GM06990 (cell line): ENCODE measurements at places on chromosomes 1 and 21.
A peak's percentile ranks its signal among the peaks of the same experiment; 100 is the strongest.

GRCh38 chr1:226950316-226950715 lies 10.2 kb downstream of the COQ8A start:
- DNase-seq: no peak

- DNase-seq: no peak
Observed at GRCh38 chr1:224828691-224829090, 100.8 kb upstream of the DNAH14 start.

DNA sequence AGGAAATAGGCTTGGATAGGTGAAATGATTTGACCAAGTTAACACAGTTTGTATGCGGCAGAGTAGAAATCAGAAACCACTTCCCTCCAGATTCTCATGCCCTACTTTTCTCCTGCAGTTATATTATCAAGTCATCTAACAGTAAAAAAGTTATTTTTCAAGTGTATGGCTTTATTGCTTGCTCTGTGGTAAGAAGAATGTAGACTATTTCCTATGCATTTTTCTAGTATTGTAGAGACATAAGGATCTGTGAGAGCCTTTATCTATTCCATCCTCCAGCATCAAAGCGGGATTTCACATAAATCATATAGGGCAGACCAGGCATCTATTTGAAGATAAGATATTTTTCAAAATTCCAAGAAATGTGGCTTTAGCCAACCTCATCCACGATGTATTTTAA lies 208.5 kb downstream of the TTLL7 start:
- DNase-seq: no peak

DNA sequence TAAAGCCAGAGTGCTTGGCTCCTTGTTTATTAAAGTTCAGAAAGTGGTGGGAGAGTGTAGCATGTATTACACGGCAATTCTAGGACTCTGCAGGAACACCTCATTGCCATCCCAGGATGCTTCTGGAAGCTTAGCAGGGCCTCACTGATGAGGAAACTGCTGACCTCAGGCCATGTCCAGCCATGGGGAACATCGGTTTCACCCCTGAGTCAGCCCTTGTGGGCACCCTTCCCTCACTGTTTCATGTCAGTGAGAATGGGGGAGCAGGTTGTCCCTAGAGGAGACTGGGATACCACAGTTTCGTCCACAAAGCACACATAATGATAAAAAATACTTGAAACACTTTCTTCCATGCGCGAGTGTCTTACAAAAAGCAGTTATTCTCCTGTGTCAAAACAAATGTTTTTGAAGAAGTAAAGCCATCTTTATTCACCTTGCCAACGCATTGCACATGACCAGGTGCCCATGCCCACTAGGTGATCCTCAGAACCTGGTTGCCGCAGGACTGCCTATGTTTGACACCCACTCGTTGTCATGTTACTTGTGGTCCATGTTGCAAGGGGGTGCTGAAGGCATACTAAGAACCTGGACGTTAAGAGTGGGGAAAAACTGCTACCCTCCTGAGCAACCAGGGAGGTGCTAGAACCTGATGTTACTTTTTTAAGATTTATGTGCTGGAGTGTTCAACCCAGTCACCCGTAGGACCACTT lies 41.2 kb upstream of the TTC22 start:
- no peak for DNase-seq

- DNase-seq: no peak
Observed at GRCh38 chr1:30250338-30250983, 472.9 kb downstream of the MATN1 start.

- no peak for DNase-seq
Observed at GRCh38 chr21:20779321-20779720, 218.9 kb upstream of the NCAM2 start.

GRCh38 chr1:71167505-71167904 lies 86.7 kb upstream of the ZRANB2 start:
- no peak for DNase-seq

GRCh38 chr1:168297019-168297730 lies 16.5 kb downstream of the TBX19 start:
- DNase-seq: no peak

- DNase-seq: peak; percentile 76
Observed at GRCh38 chr1:24390924-24391782, 22.4 kb downstream of the STPG1 start.

GRCh38 chr1:192453360-192453992 lies 122.1 kb upstream of the RGS1 start:
- no peak for DNase-seq

GRCh38 chr1:167564612-167565270 lies 11.2 kb upstream of the CREG1 start:
- no peak for DNase-seq

DNA sequence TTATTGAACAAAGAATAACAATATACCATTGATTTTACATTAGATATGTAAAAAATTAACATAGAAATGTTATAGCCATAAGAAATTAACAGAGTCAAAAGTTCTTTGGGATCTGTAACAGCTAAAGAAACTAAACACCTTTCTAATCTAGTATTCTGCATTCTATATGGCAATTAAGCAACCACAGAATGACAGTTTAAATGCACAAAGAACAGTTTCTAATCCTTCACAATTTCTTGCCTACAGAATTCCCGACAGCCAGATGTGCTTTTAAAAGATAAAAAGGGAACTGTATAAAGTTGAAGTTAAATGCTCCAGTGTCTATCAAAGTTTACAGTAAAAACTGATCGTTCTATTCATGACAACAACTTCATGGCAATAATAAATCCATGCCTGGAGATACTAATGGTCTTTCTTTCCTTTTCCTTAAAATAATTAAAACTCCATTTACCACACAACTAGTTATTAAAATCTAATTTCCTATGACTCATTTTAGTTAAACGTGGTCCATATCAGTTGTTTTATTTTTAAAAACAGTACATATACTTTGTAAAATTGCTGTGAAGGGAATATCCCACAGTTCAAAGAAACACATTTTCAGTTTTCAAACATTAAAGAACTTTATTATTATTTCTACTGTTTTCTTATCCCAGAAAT lies 110.2 kb downstream of the EIF4G3 start:
- no peak for DNase-seq

DNA sequence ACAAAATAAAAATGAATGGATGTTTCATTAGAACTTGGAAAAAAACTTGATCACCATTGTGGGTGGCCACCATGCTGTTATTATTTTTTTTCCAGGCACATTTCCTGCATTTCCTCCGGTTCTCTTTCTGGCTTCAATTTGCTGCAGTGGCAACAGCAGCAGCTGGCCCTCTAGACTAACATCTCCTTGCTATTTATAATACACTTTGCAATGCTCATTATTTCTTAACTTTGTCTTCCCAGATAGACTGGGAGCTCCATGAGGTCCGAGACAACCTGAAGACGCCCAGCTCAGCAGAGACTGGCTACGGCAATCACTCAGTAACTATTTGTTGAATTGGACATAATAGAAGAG lies 53.4 kb upstream of the ATP5PO start:
- DNase-seq: no peak

DNA sequence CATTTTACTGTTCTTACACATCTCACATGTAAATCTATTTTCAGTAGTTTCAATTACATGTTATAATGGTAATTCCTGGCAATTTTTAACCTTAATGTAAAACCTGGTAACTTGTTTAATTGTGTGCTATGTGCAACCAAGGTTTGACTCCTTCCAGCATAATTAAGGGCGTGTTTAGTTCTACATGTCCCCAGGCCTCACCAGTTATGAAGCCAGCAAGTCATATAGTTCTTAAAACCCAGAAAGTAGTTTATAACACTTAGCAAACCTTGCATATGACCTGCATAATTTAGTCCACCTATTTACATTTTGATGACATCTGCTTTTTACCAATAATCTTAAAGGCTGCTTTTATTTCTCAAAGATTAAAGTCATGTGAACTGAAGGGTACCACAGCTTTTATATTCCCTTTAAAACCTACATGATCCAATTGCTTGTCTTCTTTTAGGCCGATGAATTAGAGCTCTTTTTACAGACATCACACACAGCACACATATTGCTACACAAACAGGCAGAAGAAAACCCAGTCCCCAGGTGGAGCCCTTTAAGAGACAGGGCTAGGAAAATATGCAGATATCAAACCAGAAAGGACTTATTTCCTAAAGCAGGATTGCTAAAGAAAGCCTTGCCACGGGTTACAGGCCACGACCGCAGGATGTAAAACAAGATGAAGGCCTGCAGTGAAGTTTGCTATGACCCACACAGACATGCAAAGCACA lies 23.2 kb upstream of the SYCP1 start:
- no peak for DNase-seq

GRCh38 chr1:70718086-70718630 lies 307.1 kb downstream of the CTH start:
- DNase-seq: no peak

DNA sequence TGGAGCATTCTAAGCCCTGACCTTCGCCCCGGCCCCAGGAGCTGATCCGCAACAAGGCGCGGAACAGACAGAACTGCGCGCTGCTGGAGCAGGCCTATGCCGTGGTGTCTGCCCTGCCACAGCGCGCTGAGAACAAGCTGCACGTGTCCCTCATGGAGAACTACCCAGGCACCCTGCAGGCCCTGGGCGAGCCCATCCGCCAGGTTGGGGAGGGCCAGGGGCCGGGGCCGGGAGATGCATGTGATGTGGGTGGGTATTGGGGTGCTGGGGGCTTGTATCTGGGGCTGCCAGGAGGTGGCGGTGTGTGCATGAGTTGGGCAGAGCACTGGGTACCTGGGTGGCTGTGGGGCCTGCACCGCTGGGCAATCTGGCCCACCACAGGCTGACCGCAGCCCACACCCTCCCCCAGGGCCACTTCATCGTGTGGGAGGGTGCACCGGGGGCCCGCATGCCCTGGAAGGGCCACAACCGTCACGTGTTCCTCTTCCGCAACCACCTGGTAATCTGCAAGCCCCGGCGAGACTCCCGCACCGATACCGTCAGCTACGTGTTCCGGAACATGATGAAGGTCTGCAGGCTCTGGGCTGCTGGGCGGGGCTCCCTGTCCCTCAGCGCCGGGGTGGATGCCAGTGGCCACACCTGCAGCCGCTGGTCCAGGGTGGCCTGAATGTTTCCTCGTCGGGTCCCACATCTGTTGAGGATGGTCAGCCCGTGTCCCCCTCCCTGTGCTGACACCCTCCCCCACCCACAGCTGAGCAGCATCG lies 65.8 kb downstream of the TRIM11 start:
- DNase-seq: peak; percentile 9

DNA sequence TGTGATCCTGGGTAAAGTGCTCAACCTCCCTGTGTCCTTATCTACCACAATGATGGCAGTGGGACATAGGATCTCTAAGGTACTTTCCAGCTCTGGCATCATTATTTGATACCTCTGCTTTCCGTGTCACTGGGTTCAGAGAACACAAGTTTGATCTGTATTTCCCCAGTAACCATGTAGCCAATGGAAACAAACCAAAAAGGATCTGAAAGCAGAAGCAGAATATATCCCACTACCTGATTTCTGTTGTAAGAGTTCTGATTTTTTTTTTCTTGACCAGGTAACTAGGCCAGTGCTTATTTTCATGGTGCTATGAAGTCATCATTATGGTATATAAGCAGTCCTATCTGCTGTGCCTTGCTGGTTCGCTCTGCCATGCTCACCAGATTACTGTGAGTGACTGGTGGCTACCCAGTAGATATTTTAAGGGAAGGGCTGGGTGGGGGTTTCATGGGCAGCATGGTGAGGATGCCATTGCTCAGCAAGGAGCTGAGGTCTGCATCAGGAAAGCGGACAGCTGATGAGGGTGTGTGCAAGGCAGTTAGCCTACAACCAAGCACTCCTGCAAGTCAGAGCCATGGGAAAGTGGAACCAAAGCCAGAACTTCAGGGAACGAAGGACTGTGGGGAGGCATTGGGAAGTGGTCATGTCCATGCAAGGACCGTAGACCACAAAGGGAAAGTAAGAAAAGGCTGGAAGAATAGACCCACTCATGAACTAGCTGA lies 104.9 kb upstream of the EDEM3 start:
- DNase-seq: peak; percentile 37

DNA sequence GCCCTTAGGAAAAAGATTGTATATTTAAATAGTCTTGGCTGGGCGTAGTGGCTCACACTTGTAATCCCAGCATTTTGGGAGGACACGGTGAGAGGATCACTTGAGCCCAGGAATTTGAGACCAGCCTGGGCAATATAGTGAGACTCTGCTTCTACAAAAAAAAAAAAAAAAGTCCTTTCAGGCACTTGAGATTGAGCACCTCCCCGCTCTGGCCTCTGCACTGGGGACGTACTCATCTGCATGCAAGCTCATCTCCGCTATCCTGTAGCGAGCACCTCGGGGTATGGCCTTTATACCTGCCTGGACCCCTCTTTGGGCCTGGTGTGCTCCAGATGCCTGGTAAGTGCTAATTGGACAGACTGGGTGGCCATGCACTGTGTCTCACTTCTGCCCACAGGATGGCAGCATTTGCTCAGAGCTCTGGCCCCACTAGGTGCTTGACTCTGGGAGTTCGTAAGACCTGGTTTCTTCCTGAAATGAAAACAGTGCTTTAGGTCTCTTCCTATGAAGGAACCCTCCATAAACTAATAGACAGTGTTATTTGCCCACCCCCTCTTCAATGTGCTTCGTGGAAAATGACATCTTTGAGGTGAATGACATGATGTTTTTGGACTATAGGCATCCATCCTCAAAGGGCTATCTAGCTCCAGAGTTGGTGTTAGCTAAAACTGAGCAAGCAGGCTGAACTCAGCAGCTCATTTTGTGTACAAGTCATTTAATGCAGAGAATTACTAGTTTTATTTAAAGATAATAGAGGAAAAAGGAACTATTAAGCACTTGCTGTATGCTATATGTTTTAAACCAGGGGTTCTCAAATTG lies 61.7 kb upstream of the ADAR start:
- DNase-seq: peak; percentile 54

DNA sequence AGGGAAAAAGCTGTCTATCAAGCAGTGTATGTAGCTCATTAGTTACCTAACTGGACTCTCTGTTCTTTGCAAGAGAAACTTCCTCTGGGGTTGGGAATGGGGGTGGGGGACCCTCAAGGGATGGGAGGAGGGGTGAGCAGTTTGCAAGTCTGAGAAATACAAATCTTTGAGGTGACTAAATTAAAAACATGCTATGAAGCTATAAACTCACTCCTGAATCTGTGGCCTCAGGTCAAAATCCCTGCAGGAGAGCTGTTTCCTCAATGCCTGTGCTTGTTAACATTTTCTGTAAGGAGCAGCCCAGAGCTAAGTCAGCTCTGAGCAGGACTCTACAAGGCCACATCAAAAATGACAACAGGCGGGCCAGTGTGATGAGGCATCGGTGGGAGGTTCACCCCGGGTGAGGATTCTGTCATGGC lies 32.8 kb upstream of the PTPRC start:
- no peak for DNase-seq

GRCh38 chr21:35575280-35575915 lies 484.9 kb downstream of the SETD4 start:
- DNase-seq: no peak

DNA sequence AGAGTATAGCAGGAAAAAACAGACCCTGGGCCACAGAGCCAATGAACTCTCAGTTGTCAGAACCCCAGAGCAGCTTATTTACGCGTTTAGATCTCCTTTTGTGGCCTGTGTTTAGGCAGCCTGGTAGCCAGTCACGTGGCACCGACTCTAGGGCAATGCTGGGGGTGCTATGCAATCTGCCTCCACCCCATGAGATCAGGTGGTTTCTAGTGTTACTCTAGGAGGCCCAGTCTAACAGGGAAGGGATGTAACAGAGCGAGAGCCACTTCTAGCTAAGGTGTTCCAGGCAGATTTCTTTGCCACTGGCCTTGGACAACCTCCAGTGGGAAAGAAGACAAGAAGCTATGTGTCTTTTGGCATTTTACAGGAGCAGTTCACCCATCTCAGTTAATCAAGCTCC lies 12.0 kb upstream of the A3GALT2 start:
- DNase-seq: no peak

- no peak for DNase-seq
Observed at GRCh38 chr1:247335882-247336281, 4.2 kb upstream of the ZNF496 start.
